ENCODE measurements at places on chromosomes 7 and 10.

GRCh38 chr10:119370972-119371703, 163.8 kb downstream of the GRK5 start:
- no peak for DNase-seq

GRCh38 chr7:19561121-19561805, 147.6 kb downstream of the POLR1F start:
- no peak for DNase-seq

GRCh38 chr7:158662610-158663427, 41.8 kb downstream of the NCAPG2 start:
- DNase-seq = no peak

DNA sequence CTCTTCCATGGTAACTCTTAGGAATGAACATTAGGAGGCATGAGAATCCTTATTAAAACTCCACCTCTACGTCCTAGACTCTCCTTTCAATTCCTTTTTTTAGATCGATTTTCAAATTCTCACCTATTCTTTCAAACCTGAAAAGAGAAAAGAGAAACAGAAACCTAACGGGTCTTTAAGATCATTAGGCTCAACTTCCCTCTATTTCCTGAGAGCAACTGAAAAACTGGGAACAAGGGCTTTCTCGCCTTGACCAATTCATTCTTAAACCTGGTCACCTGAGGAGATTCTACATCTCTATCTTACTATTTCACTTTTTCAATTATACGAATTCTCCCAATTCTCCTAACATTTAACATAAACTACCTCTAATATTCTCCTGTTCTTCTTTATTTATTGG, 2.8 kb downstream of the TFEC start:
- no peak for DNase-seq

- DNase-seq = no peak
Observed at GRCh38 chr7:104980841-104981671, 32.9 kb upstream of the KMT2E start.

DNA sequence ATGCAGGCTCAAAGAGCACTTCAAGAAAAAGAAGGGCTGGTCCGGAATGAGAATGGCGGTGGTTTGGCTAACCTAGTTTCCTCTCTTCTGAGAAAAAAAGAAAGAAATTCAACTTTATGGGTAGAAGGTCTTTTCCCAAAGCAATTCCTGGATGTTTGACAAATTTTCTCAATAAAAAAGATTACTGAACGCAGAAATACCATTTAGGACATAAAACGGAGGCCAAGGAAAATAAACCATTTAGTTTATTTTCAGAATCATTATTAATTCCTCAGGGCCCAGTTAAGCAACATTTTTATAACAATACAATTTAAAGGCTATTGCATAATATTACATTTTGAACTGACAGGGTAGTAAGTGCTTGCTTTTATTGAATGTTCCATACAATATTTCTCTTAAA, 284.6 kb upstream of the ANKRD30A start:
- DNase-seq = no peak

DNA sequence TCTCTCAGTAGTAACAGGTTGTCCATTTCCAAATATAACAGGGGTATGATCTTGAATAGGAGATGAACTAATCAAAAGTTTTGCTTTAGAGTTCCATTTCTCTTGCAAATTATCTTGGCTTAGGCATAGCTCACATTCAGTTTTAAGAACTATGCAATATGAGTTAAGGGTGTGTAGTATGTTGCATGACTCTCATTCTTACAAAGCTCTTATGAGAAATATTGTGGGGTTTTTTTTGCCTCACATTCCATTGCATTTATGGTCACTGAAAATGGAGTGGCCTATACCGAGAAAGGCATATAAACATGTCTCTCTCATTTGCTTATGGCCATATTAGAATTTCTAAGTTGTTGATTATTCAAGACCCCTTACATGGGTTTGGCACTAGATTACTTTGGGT, 48.5 kb upstream of the LAMB1 start:
- DNase-seq = no peak

GRCh38 chr7:116863936-116864500, 1.6 kb downstream of the CAPZA2 start:
- DNase-seq = no peak

DNA sequence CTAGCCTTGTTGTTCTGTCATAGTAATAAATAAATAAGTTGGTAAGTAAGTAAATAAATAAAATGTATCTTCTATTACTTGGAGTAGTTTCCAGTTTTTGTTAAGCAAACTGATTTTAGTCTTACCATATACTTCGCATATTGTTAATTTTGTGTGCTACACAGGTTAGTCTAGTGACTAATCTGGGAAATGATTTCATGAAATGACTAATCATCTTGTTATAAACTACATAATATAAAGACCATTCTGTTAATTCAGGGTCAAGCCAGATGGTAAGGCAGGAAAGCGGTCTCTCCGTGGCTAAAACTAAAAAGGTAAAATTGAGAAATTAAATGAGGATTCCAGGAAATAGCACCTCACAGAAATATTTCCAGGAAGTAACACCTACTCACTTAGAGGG, 58.5 kb upstream of the FOXP2 start:
- no peak for DNase-seq

DNA sequence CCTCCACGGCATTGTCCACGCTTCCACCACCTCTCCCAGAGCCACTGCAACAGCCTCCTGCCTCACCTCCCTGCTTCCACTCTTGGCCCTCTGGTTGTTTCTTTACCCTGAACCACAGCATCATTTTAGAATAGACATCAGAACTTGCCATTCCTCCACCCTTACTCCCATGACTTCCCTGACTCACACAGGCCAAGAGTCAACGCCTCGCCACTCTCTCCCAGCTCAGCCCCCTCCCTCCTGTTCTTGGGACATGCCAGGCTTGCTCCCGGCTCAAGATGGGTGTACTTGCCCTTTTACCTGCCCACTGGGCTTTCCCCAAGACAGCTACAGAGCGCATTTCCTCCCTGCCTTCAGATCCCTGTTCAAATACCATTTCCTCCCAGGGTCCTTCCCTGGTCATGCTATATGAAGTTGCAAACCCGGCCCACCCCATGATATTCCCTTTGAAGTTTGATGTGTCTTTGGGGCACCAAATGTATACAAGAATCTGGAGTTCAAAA, 429.1 kb downstream of the RPS24 start:
- no peak for DNase-seq

DNA sequence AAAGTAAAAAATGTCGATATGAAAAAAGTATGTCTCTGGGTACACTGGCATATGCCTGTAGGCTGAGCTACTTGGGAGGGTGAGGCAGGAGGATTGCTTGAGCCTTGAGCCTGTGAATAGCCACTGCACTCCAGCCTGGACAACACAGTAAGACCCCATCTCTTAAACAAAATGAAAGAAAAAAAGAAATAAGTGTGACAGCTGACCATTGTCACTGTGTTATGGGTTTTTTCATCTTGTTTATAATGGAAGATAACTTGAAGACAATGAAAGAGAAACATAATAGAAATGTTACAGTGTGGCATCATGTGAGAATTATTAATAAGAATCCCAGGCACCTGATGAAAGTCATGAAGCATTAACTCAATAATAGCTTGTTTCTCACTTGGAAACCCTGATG, 75.0 kb downstream of the APBB1IP start:
- DNase-seq = no peak

- DNase-seq = no peak
Observed at GRCh38 chr10:133356549-133357284, 1.1 kb downstream of the FUOM start.

DNA sequence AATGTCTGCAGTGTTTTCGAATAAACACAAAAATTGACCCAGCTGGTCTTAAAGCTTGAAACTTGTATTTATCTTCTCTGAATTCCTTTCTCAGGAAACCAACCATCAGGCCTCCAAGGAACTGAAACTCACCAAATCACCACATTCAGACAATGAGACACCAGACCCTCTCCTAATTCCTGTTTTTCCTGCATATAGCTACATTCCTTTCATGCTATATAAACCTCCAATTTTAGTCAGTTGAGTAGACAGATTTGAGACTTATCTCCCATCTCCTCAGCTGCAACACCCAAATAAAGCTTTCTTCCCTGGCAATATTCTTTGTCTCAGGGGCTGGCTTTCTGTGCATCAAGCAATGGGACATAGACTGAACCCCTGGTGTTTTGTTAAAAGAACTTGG, 317.0 kb downstream of the CACNA2D1 start:
- no peak for DNase-seq

- no peak for DNase-seq
Observed at GRCh38 chr10:72612203-72612826, 13.6 kb downstream of the MICU1 start.

- no peak for DNase-seq
Observed at GRCh38 chr7:6317797-6318438, 45.5 kb upstream of the CYTH3 start.

DNA sequence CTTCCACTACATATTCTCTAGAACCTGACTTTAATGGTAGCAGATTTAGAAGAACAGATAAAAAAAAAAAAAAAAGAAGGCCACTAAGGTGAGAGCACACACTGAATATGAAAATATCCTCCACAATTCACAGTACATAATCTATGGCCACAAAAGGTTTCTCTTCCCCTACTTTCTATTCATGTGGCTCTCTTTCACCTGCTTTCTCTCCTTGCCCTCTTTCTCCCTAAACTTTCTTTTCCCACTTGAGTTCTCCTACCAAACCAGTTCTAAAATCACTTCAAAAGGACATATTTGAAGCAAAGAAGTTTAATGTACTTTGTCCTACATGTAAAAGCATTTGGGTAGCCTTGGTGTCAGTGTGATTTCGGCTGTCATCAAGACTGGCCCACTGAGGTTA, 18.5 kb upstream of the DLX6 start:
- no peak for DNase-seq

- DNase-seq = no peak
Observed at GRCh38 chr10:42942279-42942950, 134.5 kb upstream of the RET start.

DNA sequence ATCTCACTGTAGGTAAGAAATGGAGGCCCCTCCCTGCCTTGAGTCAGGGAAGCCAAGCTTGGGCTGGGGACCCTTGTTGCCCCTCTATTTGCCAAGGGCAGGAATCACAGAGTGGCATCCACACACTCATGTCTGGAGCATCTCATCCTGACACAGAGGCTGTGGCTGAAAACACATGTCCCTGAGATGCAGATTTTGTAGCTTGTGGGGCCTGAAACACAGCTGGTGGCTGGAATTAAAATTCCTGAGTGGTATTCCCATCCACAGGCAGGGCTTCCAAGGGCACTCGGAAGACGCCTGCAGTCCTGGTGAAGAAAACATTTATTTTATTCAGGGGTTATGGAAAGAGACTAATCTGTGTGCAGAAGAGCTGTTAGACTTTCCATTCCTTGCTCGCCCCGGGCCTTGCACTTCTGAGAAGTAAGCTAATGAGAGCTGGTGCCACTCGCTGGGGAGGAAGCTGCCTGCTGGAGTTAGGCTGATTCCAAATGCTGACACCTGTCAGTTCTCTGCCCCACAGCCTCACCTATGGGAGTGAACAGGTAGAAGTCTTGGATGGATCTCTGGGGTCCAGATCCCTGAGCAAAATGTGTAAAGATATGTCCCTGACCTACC, 36.0 kb downstream of the C10orf120 start:
- DNase-seq = no peak

GRCh38 chr7:99031496-99031895, 112.4 kb downstream of the SMURF1 start:
- DNase-seq = no peak

- DNase-seq = no peak
Observed at GRCh38 chr7:50667338-50667737, 102.1 kb upstream of the DDC start.

DNA sequence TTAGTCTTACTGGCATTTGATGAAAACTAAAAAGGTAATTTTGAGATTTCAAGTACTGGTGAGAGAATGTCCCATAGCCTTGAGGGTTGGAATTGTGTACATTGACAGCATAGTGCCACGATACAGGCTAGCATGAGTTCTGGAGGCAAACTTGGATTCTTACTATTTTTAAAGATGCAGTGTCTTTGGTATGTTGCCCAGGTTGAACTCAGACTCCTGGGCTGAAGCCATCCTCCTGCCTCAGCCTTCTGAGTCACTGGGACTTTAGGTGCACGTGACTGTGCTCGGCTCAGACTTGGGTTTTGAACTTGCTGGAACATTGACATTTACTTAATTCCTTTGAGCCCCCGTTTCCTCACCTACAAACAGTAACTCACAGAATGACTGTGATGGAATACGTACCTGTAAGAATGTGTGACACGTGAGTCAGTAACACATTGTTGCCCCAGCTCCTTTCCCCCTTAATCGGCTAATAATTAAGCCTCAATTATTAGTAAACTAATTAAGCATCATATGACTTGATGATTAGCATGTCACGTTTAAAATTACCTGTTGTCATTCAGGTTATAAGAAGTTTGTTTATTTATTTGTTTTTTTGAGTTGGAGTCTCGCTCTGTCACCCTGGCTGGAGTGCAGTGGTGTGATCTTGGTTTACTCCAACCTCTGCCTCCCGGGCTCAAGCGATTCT, 10.6 kb downstream of the DNAJB6 start:
- no peak for DNase-seq

GRCh38 chr7:23343806-23344475, 44.8 kb downstream of the MALSU1 start:
- DNase-seq = no peak

DNA sequence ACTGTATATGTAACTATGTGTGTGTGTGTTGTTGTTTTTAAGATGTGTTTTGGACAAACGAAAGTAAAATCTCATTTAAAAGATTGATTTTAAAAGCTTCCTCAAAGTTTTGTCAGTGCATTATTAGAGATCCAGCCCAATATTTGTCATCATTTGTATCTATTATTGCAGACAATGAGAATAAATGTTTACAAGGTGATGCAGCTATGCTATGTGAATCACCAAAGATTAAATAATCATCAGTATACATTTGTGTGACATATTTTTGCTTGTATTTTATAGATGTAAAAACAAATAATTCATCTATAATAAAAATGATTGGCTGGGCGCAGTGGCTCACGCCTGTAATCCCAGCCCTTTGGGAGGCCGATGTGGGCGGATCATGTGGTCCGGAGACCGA, 35.3 kb upstream of the RTKN2 start:
- no peak for DNase-seq

DNA sequence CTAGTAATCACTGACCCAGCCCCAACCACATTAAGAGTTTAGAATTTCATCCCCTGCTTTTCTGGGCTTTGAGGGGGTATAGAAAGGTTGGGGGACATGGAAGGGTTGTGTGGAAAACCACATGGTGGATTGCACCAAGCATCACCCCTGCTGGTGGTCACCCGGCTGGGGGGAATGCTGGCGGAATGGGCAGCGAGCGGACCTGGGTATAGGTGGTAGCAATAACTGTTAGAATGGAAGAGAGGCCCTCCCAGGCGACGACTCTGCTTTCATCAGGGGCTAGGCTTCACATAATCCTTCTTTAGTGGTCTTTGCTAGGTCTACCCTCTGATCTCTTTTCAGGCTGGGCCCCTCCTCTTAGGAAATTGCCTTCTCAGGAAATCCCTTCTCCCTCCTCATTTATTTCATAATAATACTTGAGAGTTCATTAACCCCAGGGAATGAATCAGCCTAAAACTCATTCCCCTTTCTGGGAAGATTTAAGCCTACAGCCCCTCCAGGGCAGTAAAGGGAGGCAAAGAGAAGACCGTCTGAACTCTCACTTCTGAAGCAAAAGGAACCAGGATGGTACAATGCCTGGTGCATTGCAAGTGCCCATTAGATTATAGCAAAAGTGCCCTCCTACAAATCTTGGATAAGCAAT, 90.7 kb upstream of the LEP start:
- DNase-seq = no peak

- no peak for DNase-seq
Observed at GRCh38 chr10:1160561-1161314, 104.6 kb downstream of the WDR37 start.

- no peak for DNase-seq
Observed at GRCh38 chr10:62046522-62047227, 145.2 kb downstream of the ARID5B start.

All from nucleus accumbens (tissue), 56 donors.